ENCODE measurements at places on chromosomes 6 and 20.

DNA sequence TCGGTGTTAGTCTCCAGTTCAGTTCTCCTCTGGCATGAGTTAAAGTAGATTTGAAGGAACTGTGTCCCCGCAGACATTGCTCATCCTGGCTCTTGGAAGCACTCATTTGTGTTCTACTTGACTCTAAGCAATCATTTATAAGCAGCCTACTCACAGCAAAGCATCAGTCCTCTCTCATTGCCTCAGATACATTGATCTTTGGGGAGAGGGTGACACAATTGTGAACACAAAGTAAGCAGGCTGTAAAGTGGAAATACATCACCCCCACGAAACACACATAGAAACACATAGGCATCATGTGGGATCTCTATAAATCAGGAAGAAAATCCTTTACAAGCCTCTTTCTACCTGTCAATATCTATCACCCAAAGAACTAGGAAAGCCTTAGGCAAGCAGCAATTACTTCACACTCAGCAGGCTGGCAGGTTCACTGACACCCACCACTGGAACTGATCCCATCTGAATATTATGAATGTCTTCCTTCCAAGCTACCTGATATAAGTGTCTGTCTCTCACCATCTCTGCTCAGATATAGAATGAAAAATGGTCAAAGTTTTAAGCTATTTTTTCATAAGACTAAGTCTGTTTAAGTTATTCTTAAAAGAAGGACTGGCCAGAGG lies 675.8 kb downstream of the HACE1 start:
- peak; percentile 3 for DNase-seq

- no peak for DNase-seq
Observed at GRCh38 chr6:30160008-30160784, 815 bp downstream of the TRIM10 start.

- no peak for DNase-seq
Observed at GRCh38 chr6:36805096-36805797, 34.0 kb downstream of the CPNE5 start.

GRCh38 chr6:43972913-43973300 lies 154.3 kb downstream of the MRPL14 start:
- peak; percentile 83 for DNase-seq

- DNase-seq, result peak; percentile 18
Observed at GRCh38 chr6:48671505-48671904, 560.5 kb upstream of the PTCHD4 start.

DNA sequence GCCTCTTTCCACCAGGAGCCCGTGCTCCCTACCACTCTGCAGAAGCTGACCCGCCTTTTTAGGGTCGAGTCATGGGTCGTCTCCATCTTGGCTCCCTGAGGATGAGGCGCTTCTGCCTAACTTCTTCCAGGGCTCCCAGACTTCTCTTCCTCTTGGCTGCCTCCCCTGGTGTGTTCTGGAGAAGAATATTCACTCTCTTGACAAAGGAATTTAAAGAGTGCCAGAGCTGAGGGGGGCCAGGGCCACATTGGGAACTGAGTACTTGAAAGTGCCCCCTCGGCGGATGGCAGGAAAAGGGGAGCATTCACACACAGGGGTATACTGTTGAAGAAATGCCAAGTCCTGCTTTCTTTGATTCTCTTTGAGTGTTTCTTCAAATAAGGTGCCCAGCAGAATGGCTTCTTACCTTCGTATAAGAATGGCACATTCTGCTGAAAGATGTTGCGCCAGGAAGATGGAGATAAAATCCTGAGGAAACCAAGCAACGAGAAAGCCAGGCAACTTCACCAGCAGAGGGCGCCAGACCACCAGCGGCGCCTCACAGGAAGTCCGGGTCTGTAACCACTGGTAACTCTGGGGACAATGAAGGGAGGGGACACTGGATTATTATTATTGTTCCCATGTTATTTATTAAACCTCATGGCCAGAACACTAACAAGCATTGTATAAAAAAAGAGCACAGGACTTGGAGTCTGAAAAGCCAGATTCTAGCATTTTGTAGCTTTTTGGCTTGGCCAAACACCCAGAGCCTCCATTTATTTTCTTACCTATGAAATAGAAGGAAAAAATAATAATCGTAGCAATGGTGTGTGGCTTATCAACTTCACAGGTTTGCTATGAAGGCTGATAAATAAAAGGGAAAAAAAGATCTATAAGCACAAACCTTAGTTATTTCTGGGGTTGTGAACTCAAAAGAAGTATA lies 176.7 kb downstream of the HACE1 start:
- DNase-seq, result peak; percentile 58

- peak; percentile 76 for DNase-seq
Observed at GRCh38 chr20:44959638-44960102, 527 bp downstream of the TOMM34 start.

- no peak for DNase-seq
Observed at GRCh38 chr6:52976149-52976548, 18.9 kb downstream of the GSTA4 start.

GRCh38 chr6:105902401-105903031 lies 183.6 kb upstream of the PRDM1 start:
- DNase-seq, result no peak

DNA sequence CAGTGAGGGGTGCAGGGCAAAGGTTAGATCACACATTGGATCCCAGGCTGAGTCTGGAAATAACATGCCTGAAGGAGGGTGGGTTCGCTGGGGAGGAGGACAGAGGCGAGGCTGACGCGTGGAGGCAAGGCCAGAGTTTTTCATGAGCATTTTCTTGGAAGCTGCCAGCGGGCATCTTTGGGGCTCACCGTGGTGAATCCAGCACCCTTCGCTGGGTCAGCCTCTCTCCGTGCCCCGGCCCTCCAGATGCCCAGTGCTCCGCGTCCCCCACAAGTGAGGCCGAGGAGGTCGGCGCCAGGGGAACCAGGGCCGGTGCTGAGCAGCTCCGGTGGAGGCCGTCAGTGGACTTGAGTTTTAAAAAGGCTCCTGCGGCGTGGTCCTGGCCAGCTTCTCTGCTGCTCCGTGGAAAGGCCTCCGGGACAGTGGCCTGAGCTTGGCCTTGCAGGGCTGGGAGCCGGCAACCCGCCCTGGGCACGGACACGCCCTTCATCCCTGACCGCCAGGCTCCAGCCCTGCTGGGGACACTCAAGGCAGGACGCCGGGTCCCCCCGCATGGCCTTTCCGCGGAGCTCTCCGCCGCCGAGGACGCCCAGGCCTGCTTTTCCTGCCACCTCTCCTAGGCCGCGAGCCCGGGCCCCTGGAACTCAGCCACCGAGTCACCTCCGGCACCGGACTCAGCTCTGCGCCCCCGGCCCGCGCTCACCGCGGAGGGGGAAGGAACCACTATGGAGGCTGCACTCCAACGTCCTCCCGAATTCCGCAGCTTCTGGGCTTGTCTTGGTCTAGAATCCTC lies 114.3 kb downstream of the THBS2 start:
- DNase-seq, result no peak

DNA sequence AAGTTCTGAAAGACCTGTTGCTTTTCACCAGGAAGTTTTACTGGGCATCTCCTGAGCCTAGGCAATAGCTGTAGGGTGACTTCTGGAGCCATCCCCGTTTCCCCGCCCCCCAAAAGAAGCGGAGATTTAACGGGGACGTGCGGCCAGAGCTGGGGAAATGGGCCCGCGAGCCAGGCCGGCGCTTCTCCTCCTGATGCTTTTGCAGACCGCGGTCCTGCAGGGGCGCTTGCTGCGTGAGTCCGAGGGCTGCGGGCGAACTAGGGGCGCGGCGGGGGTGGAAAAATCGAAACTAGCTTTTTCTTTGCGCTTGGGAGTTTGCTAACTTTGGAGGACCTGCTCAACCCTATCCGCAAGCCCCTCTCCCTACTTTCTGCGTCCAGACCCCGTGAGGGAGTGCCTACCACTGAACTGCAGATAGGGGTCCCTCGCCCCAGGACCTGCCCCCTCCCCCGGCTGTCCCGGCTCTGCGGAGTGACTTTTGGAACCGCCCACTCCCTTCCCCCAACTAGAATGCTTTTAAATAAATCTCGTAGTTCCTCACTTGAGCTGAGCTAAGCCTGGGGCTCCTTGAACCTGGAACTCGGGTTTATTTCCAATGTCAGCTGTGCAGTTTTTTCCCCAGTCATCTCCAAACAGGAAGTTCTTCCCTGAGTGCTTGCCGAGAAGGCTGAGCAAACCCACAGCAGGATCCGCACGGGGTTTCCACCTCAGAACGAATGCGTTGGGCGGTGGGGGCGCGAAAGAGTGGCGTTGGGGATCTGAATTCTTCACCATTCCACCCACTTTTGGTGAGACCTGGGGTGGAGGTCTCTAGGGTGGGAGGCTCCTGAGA lies at the start of gene HFE:
TSS of gene HFE (plus strand) at position 146 of the 832 bp plus-strand sequence. CDS start at position 158, 12 bp downstream.
- peak; percentile 70 for DNase-seq

DNA sequence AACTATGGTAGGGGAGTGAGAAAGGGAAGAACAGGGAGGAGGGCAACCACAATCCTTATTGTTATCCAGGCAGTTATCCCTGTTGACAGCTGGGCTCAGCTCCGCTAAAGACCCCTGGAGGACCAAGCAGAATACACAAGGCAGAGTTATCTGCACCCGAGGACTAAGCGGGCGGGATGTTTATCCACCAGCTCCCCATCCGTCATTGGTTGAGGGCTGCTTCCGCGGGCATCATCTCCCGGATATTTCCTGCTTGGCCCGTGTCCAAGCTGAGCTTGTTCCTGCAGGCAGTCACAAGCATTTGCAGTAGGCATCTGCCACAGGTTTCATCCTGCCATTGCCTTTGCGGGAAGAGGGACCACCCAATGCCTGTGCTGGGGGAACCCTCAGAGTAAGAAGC lies 102.1 kb downstream of the DLGAP4 start:
- DNase-seq, result peak; percentile 68

GRCh38 chr20:51396365-51396909 lies 146.1 kb downstream of the NFATC2 start:
- DNase-seq, result no peak

GRCh38 chr6:104704191-104704590 lies 155.5 kb downstream of the HACE1 start:
- DNase-seq, result peak; percentile 23

DNA sequence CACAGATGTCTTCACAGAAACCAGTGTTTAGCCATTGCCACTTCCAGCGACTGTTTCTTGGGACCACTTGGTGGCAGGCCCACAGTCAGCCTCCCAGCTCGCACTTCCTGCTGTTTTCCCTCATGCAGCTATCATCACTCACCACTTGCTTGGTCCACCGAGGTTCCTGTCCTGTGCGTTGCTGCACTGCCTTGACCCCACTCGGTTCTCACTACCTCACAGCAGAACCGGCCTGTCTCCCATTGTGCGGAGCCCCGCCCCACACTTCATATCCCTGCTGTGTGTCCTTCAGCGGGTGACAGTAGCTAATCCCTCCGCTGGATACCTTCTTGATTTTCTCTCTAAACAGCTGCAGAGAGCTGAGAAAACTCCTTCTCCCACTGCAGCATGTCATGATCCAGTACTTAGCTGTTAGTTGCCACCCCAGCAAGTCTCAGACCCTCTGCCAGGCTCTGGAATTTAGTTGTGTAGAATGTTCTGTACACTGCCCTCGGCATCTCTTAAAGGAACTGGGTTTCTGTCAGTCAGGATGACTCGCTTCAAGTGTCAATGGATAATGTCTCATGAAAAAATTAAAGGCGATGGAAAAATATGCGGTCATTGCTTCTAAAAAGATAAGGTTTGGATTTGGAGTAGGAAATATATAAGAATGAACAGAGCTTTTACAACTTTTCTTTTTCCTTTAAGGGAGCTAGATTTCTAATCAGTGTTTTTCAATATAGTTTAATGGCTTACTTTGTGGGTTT lies 208.0 kb downstream of the FARS2 start:
- DNase-seq, result peak; percentile 25

DNA sequence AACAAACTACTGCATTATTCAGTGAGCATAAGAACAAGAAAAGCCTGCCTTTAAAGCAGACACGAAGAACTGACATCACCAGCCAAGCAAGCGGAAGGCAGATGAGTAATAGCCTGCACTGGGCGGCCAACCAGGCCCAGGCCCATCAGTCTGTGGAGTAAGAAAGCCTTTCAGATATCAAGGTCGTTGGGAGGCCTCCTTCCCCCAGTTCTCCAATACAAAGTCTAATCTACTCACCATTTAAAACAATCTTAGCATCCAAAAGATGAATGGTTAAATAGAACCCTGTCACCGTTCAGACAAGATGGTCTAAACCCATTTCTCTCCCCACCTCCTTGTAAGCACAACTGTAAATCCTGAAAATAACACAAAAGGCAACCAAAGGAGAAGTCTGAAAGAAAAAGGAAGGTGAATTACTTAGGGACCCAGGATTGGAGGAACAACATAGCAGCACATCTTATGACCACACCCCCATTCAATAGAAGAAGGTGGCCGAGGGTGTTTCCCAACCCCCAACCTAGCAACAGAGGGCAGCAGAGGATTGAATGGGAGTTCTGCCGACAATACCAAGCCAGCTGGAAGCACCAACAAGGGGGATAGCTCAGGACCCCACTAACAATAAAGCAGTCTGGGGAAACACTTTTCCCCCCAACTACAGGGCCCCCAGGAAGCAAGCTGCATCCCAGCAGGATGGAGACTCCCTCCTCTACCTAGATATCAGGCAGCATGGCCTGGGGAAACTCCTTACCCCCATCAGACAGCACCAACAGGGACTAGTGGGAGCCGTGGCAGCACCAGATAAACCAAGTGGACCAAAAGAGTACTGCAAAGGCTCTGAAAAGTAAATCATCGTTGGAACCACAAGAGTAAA lies 67.9 kb downstream of the ZHX3 start:
- peak; percentile 94 for DNase-seq

- no peak for DNase-seq
Observed at GRCh38 chr6:74971633-74972032, 234.2 kb downstream of the COL12A1 start.

GRCh38 chr20:7571101-7571500 lies 369.2 kb downstream of the HAO1 start:
- no peak for DNase-seq

GRCh38 chr6:90233994-90234393 lies 62.6 kb downstream of the BACH2 start:
- DNase-seq, result no peak

- no peak for DNase-seq
Observed at GRCh38 chr20:36249450-36249849, 13.2 kb downstream of the AAR2 start.

DNA sequence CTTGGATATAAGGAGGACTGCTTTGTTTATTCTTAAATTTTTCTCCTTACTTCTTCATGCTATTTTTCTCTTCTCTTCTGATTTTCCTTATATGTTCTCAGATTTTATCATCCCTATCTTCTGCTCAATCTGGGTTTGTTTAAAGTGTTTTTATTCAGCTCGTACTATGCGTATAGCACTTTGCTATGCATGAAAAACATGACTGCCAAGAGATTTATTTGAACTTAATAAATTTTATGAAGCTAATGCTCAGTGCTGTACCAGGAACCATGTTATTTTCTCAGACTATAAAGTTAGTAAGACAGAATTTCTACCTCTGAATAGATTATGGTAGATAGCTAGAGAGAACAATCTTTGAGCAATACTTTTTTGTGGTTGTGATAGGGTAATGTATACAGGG lies 305.9 kb downstream of the LAMA2 start:
- no peak for DNase-seq

DNA sequence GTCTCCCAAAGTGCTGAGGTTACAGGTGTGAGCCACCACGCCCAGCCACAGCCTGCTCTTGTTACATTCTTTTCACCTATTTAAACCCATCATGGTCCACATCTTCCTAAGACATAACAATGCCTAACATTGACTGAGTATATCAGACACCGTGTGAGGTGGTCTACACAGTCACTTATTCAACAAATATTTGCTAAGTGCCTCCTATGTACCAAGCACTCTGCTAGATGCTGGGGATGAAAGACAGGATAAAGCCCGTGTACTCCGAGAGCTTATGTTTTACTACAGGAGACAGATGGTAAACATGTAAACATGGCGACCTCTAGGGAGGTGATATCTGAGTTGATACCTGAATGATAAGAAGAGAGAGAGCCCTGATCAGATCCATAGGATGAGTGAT lies 12.7 kb downstream of the BCL2L1 start:
- no peak for DNase-seq
